ENCODE measurements at places on chromosomes 2 and 18.

DNA sequence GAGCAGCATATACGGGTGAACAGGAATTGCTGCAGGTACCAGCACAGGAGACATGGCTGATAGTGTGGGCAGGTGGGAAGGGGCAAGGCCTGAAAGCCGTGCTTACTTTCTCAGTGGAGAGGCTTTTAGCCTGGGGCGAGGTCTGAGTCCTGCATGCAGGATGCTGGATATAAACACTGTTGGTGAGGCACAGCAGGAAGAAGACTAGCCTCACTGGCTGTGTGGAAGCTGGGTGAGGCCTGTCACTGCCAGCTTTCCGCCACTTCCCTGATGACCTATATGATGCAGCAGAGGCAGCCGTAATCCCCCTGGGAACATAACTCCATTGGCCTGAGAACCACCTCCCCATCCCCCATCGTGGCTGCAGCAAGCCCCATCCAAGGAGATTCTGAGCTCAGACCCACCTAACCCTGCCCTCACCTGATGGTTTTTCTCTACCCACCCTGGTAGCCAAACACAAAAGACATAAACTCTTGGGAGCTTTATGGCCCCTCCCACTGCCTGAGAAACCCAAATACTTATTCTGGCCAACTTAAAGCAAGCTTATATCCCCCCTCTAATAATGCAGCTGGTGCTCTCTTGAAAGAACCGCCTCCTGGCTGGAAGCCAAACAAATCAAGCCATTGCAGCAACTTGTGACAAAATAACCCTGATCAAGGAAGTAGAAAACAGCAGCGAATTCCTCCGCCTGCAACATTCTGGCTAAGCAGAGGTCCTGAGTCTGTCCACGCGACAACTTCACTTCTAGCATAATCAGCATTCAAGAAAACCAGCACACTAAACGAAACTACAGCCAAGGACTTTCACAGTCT lies 54.6 kb upstream of the DSC1 start:
- no peak for DNase-seq

GRCh38 chr2:192195548-192196418 lies 1.1 kb upstream of the TMEFF2 start:
- no peak for DNase-seq

DNA sequence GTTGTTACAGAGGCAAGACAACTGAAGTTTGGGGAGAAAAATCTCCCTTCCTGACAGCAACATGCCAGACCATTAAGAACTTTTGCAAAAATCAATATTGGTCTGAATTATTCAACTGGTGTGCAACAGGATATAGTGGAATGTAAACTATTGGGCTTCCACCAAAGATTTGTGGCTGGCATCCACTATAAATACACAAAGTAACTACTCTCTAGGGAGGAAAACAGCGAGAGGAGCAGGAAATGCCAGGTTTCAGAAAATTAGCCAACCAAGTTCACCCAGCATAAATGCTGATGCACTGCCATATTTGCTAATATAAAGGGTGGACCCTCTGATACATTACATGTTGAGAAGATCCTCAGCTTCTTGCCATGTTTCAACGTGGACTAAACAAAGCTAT lies 267.6 kb upstream of the LYPD1 start:
- DNase-seq: no peak

GRCh38 chr2:149420053-149420963 lies 89.9 kb downstream of the LYPD6 start:
- DNase-seq: no peak

GRCh38 chr2:2260696-2261268 lies 70.3 kb downstream of the MYT1L start:
- DNase-seq: no peak

GRCh38 chr2:26477126-26477910 lies 606 bp downstream of the OTOF start:
- DNase-seq: no peak

DNA sequence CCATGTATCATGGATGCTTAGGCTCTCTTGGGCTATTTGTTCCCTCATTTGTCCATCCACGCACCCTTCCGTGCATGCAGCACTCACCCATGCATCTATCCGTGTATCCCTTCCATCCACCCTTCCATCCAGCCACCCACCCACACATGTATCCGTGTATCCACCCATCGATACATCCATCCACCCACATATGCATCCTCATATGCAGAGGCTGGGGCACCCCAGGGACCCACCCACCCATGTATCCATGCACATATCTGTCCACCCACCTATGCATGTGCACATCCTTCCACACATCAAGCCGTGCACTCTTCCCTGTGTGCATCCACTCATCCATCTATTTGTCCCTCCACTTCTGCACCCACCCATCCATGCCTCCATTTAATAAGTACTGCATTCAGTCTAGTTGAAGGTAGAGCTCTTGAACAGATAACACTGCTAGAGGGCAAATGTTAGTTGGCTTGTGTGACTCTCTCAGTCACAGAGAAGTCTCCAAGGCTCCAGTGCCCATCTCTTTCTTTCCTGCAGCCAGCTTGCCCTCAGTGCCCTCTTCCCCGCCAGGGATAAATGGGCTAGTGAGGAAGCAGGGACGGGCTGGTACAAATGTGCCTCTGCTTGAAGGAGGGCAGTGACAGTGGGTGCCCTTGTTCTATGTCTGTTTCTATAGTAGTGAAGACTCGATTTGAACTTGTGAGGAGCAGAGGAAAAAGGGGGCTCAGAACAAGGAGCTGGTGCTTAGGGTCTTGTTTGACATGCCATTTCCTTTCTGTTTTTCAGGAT lies 61.5 kb downstream of the EMILIN2 start:
- no peak for DNase-seq

DNA sequence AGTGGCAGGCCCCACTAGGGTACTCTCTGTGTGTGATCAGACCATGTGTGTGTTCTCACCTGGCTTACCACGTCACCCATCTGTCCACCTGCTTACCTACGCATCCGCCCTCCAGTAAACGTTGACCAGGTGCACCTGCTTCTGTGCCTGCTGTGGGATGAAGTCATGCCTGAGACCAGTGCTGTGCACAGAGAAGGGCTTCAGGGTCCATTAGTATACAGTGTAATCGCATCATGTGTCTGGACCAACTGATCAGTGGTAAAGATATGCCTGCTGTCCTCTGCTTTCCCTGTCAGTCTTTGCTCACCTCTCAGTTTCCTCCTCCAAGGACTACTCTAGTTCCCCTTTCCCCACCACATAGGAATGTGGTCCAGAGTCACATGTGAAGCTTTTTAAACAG lies 109.3 kb downstream of the FHOD3 start:
- no peak for DNase-seq

GRCh38 chr2:235920216-235920865 lies 247.8 kb downstream of the GBX2 start:
- no peak for DNase-seq

DNA sequence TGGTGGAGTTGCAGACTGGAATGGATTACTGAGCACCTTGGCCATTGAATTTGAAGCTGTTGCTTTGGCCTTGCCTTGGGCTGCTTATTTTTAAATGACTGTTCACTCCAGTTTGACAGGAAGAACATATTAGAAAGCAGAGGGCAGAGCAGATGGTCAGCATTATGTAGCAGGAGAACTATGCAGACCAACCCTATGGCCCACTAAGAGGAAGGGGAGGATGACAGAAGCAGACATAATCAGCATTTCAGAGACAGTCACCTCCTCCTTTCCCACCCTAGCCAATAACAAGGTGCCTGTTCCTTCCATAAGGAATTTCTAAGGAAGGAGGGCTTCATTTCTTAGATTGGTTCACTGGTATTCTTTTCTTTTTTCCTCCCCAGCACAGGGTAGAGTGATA lies 2.4 kb downstream of the CHRNA1 start:
- DNase-seq: no peak

GRCh38 chr2:145058457-145058856 lies 538.5 kb upstream of the ZEB2 start:
- no peak for DNase-seq

- DNase-seq: no peak
These were observed 30.2 kb downstream of the CERKL start for GRCh38 chr2:181626671-181627070.

- DNase-seq: no peak
These were observed 253.6 kb upstream of the TNP1 start for GRCh38 chr2:217113491-217113890.

GRCh38 chr2:105571445-105571987 lies 172.7 kb upstream of the FHL2 start:
- DNase-seq: no peak

DNA sequence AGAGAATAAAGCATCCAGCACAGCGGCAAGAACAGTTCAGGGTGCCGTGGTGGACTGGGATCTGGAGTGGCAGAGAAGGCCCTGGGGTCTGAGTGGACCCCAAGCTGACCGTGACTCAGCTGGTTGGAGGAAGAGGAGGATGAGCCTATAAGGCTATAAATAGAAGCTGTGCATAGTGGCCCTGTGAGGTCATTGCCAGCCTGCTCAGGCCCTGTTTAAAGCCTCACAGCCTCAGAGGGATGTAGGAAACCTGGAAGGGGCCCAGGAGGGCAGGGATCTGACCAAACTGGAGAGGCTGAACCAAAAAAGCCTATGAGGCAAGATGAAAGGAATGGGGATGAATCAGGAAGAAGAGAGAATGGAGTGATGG lies 11.3 kb upstream of the DES start:
- no peak for DNase-seq

GRCh38 chr2:27370816-27371620 lies 602 bp downstream of the SNX17 start:
- DNase-seq: peak; percentile 82

GRCh38 chr2:31555967-31556706 lies 24.6 kb downstream of the SRD5A2 start:
- DNase-seq: no peak

- DNase-seq: no peak
These were observed 142.3 kb downstream of the ZNF407 start for GRCh38 chr18:74739926-74740325.

GRCh38 chr2:44342854-44343253 lies 18.4 kb downstream of the PREPL start:
- DNase-seq: peak; percentile 50

- no peak for DNase-seq
These were observed 208.2 kb downstream of the SH3RF3 start for GRCh38 chr2:109337221-109337620.

DNA sequence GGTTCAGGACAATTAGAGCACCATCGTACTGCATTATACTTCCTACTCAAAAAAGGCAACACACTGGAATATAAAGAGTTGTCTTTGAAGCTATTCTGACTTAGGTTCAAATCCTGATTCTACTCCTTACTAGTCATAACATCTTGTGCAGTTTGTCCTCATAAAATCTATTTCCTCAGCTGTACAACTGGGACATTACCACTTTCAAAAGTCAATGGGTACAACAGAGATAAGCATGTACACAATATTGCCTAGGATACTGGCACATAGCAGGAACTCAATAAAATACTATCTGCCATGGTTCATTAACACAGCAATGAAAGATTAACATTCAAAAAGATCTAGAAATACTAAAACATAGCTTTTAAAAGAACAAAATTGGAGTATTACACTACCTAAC lies 11.3 kb downstream of the SOS1 start:
- no peak for DNase-seq

GRCh38 chr2:68099260-68099659 lies 36.5 kb upstream of the C1D start:
- no peak for DNase-seq

DNA sequence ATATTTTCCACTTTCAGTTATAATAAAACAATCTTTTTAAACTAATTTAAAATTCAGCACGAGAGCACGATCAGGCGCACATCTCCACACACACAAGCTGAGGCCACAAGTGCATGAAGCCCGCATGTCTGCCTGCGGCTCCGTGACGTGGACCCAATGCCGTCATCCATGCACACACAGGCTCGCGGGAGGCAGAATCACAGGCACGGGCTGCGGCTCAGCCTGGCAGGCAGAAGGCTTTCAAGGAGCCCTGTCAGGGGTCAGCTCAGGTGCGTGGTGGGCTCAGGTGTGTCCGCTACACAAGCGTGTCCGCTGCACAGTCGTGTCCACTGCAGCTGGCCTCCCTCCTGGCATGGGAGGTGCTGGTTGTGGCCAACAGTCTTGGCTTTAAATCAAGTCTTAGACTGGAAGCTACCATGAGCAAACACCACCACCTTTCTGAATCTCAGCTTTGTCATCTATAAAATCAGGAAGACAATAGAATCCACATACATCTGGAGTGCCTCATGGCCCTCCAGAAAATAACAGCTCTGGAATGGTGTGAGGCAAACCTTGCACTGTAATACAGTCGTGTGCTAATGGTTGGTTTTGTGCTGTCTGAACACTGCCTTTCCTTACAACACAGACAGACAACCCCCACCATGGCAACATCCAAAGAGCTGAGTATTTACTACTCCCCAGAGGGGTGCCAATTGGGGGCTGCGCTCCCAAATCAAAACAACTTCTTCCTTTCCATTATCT lies 210.1 kb downstream of the NDUFA10 start:
- DNase-seq: peak; percentile 33

DNA sequence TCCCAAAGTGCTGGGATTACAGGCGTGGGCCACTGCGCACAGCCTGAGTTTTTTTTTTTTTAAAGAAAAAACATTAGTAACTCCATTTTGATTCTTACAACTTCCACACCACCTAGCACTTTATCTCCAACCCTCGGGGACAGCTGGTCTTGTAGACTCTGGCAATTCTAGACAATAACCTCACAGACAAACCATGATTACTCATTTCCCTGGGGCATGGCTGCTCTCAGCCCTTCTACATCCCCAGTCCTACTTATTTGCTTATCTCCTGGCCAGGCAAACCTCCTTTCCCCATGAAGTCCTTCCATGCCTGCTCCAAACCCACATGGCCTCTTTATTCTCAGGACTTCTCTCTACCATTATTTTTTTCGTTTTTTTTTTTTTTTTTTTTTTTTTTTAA lies 91.1 kb downstream of the ACTR3 start:
- DNase-seq: peak; percentile 8

DNA sequence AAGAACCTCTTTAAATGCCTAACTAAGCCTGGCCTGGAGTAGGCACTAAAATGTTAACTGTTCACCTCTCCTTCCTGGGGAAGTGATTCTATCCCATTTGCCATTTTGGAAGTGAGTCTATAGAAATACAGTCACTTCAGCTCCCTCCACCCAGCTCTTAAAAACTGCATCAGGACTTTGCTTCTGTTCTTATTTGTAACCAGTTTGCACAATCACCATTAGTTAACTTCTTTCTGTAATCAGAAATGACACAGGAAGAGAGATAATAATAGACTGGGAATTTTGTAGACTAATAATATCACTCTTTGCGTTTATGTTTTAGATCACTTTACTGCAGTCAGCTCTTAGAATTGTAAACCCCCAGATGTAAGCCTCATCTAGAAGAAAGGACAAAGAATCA lies 16.0 kb upstream of the MARCO start:
- DNase-seq: no peak

- no peak for DNase-seq
These were observed 1142.2 kb downstream of the LRP1B start for GRCh38 chr2:140988597-140988996.

DNA sequence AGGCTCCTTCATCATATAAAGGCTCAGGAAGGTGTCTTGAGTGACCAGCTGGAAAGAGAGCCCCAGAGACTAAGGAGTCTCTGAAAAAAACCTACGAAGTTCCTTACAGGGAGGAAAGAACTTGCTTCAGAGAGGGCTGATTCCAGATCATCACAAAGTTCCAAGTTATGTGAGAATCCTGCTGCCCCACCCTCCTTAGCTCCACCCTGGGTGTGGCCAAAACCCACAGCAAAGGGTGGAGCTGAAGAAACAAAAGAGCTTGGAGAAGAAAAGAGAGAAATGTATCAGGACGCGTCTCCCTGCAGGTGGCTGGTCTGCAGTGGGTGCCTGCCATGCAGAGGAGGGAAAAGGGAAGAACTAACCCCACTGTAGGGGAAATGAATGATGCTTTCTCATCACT lies 32.8 kb upstream of the ZNF396 start:
- DNase-seq: peak; percentile 18

Data from erythroblast (primary cell).